ENCODE measurements at places on chromosomes 7 and 10.

DNA sequence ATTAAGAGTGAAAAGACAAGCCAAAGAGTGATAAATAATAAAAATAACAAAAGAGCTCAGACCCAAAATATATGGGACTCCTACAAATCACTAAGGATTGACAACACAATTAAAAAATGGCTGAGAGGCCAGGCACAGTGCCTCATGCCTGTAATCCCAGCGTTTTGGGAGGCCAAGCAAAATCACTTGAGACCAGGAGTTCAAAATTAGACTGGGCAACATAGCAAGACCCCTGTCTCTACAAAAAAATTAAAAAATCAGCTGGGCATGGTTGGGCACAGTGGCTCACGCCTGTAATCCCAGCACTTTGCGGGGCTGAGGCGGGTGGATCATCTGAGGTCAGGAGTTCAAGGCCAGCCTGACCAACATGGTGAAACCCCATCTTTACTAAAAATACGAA is 137.3 kb downstream of the IDE start:
- no peak for DNase-seq

DNA sequence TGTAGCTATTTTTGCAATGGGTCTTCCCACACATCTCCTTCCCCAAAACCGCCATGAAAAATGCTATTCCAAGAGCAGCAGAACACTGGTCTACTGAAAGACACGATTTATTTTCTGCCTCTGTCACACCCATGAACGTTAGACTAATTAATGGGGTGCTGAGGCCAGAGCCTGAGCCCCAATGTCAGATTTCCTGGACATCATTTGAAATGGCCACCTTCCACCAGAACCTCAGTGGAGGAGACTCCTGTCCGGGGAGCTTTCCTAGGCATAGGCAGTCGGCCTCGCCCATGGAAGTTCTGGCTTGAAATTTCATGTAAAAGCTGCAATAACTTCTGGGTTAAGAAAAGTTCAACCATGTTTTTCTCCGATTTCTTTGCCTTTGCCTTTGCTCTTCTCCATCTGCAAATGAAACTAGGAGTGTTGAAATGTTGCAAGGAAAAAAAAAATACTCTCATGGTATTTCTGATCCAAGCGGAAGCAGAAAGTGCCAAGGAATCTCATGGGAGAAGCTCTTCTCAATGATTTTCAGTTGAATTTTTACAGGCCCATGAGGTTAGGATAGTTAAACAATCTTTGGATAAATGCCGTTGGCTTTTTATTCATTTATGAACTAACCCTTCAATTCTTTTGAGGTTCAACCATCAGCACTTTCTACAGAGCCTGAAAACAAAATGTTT is 570.8 kb upstream of the MGMT start:
- no peak for DNase-seq

DNA sequence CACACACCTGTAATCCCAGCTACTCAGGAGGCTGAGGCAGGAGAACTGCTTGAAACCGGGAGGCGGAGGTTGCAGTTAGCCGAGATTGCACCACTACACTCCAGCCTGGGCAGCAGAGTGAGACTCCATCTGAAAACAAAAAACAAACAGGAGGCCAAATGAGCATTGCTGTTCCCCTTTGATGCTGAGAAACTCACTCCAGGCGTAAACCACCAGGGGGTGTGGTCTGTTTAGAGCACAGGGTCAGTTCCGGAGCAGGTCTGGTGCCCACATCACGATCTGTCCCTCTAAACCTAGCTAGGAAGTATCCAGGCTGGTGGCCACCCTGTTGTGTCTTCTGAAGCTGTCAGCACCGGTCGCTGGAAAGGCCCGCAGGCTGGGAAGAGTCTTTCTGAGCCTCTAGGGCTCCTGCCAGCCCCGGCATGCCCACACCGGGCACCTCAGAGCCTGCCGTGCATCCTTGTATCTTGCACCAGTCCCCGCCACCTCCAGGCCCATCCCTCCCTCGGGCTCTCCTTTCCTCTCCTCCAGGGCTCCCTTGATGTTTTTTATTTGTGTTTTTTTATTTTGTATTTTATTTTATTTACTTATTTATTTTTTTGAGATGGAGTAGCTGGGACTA is 66.3 kb upstream of the SH2B2 start:
- DNase-seq = no peak

GRCh38 chr10:35675846-35676245 is 33.8 kb upstream of the FZD8 start:
- no peak for DNase-seq

Data from stimulated activated CD8-positive, alpha-beta memory T cell treated with anti-CD3 and anti-CD28 coated beads, Interleukin-4, amount 100 ng/mL, for 1 hour (primary cell).